Psoas muscle (tissue), 8 donors: ENCODE measurements at places on chromosomes 1 and 21. TPM values are rescaled to one million over a fixed set of nuclear protein-coding genes. Genes with fewer than 3 reads are reported as not detected.
A peak's percentile ranks its signal among the peaks of the same experiment; 100 is the strongest.

The FHAD1 gene
- polyA plus RNA-seq = not detected

The SERPINC1 gene
- polyA plus RNA-seq = not detected

The GCSAML gene
- polyA plus RNA-seq = not detected

The BSND gene
- not detected for polyA plus RNA-seq

GRCh38 chr1:172399756-172400721, 20.4 kb upstream of the C1orf105 start:
- H3K27me3 ChIP-seq = no peaks in the 10 kb centered on the region
- no peak overlapping the region for H3K4me3 ChIP-seq
- DNase-seq = no peak
- no peaks in the 10 kb centered on the region for H3K36me3 ChIP-seq
- no peaks in the 10 kb centered on the region for H3K4me1 ChIP-seq
- H3K27ac ChIP-seq = no peak overlapping the region

DNA sequence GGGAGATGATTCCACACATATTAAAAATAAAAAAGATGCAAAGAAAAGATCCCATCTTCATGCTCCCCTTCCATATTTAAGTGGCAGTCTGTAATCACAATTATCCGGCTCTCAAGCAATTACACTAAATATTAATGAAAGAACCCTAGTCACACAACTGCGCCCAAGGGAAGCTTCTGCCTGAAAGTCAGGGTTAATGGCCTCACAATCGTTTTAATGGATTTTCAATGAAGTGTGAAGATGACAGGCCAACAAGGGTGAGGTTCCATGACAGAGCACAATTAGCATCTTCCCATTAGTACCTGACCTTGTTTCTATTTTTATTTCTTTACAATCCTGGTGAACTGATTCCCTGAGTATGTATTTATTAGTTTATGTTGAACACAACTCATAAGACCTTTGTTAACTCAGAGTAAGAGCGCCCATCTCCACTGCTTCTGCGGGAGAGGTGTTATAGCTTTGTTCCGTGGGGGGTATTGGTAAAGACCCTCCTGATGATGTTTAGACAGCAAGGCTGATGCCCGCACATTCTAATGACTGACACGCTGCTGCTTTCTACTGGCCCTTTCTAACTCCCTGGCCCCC, 80.9 kb downstream of the IER5 start:
- no peak overlapping the region for H3K4me3 ChIP-seq
- H3K36me3 ChIP-seq = no peaks in the 10 kb centered on the region
- DNase-seq = no peak
- H3K27me3 ChIP-seq = no peaks in the 10 kb centered on the region
- no peak overlapping the region for H3K27ac ChIP-seq

DNA sequence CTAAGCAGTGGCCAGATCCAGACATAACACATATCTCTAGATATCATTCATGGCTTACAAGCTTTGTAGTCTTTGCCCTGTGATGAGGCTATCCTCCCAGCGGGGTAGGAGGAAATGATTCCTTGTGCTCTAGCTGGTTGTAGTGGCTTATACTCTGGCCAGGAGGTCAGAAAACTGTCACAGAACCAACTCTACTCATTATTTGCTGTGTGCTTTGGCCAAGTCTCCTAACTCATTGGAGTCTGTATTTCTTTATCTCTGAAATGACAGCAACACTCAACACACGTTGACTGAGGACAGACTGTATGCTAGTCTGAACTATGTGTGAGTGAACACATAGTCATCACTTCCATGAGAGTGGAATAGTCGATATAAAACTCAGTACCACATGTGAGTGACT, 116.7 kb upstream of the F3 start:
- H3K36me3 ChIP-seq = no peaks in the 10 kb centered on the region
- H3K27ac ChIP-seq = no peak overlapping the region
- no peak for DNase-seq
- H3K4me1 ChIP-seq = no peaks in the 10 kb centered on the region
- H3K27me3 ChIP-seq = no peaks in the 10 kb centered on the region
- H3K4me3 ChIP-seq = no peak overlapping the region

- no peak for DNase-seq
- no peak overlapping the region for H3K27ac ChIP-seq
- H3K4me3 ChIP-seq = no peak overlapping the region
- no peaks in the 10 kb centered on the region for H3K4me1 ChIP-seq
Observed at GRCh38 chr1:207248544-207249198, 72.8 kb upstream of the CD55 start.

- peaks cover 36% of the 10 kb centered on the region for H3K27me3 ChIP-seq
- DNase-seq = peak; percentile 71
- peaks cover 7% of the 10 kb centered on the region for H3K4me1 ChIP-seq
- H3K4me3 ChIP-seq = peak within 1 kb of the TSS; percentile 67
- H3K36me3 ChIP-seq = no peaks in the 10 kb centered on the region
Observed at GRCh38 chr1:53061859-53062707, at the start of gene PODN. TSS of gene PODN (plus strand) at chr1:53062213. CDS start at chr1:53069856, 7,643 bp downstream.

- H3K27me3 ChIP-seq = peaks cover 3% of the 10 kb centered on the region
- no peak overlapping the region for H3K4me3 ChIP-seq
- H3K27ac ChIP-seq = no peak overlapping the region
- H3K36me3 ChIP-seq = no peaks in the 10 kb centered on the region
- peaks cover 19% of the 10 kb centered on the region for H3K4me1 ChIP-seq
Observed at GRCh38 chr1:165152727-165153126, 203.8 kb downstream of the LMX1A start.

DNA sequence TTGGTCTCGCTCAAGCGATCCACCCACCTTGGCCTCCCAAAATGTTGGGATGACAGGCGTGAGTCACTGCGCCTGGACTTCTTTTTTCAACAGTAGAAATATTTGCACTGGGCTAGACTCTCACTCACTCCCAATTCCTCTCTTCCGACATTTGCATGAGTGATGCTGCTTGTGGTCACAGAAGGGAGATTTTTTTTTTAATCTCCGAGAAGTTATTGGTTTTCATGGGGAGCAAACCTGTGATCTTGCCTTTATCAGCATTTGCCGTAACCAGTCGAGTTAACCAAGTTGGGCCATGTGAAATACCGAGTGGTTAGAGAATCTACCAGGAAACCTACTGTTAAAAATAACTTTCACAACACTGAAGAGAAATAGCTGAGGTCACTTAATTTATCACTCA, 21.1 kb downstream of the ERG start:
- H3K27me3 ChIP-seq = no peaks in the 10 kb centered on the region
- H3K27ac ChIP-seq = no peak overlapping the region
- no peaks in the 10 kb centered on the region for H3K36me3 ChIP-seq
- no peak overlapping the region for H3K4me3 ChIP-seq
- no peak for DNase-seq

- H3K36me3 ChIP-seq = no peaks in the 10 kb centered on the region
- H3K4me3 ChIP-seq = no peak overlapping the region
- H3K27me3 ChIP-seq = no peaks in the 10 kb centered on the region
- DNase-seq = no peak
Observed at GRCh38 chr1:44723064-44723463, 7.9 kb downstream of the RNU5D-1 start.

DNA sequence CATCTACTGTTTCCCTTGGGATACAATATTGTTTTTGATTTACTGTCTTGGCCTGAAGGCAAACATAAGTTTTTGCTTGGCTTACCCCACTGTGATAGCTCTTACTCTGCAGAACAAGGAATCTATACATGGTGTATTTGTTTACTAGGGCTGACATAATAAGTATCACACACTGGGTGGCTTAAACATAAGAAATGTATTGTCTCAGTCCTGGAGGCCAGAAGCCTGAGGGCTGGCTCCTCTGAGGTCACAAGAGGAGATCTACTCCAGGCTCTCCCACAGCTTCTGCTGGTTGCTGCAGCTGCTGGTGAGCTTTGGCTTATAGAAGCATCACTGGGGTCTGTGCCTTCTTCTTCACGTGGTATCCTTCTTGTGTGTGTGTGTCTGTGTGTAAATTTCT, 30.7 kb upstream of the IGSF5 start:
- DNase-seq = no peak
- H3K36me3 ChIP-seq = no peaks in the 10 kb centered on the region
- H3K27me3 ChIP-seq = no peaks in the 10 kb centered on the region
- H3K27ac ChIP-seq = no peak overlapping the region

GRCh38 chr1:32104127-32104526, 3.7 kb upstream of the KPNA6 start:
- DNase-seq = no peak
- no peak overlapping the region for H3K4me3 ChIP-seq
- H3K4me1 ChIP-seq = no peaks in the 10 kb centered on the region
- peaks cover 39% of the 10 kb centered on the region for H3K36me3 ChIP-seq
